ENCODE measurements at places on chromosomes 13 and 19.

DNA sequence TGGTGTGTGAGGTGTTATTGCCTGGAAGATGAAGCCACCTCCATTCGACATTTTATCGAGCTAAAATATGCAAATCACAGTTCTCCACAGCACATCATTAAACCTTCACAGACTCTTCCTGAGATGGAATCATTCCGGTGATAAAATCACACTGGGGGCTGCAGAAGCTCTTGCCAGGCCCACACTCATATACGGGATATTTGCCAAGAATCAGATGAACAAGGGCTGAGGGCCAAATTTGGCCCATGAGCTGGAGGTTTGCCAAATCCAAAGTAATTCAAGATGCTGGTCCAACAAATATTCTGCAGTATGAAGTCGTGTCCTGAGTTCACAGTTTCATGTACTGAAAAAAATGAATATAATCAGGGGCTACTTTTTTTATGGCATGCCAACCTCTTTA is 16.7 kb upstream of the RXFP2 start:
- DNase-seq, result no peak

- DNase-seq, result no peak
These were observed 501 bp downstream of the APLP1 start for GRCh38 chr19:35868823-35869326.

DNA sequence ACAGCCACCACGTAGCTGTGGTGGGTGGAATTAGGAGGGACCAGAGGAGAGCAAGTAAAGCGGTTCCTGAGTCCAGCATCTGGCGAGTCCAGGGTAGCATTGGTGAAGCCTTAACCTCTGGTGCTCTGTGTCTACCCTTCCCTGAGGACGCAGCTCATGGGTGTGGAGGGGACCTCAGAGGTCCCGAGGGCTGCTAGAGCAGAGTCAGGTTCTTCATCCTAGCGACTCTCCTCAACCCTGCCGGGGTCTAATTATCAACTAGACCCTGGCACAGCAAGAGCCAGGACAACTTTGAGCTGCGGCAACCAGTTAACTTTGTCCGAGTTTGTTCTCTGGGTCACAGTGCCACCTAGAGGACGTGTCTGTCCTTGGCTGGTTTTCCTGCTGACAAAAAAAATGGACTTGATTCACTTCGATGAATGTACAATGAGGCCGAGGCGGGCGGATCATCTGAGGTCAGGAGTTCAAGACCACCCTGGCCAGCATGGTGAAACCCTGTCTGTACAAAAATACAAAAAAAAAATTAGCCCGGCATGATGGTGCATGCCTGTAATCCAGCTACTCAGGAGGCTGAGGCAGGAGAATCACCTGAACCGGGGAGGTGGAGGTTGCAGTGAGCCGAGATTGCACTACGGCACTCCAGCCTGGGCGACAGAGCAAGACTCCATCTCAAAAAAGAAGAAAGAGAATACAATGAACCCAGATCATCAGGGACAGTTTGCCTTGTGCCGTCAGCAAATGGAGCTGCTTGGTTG is 25.0 kb downstream of the TSSK6 start:
- peak; percentile 88 for DNase-seq

DNA sequence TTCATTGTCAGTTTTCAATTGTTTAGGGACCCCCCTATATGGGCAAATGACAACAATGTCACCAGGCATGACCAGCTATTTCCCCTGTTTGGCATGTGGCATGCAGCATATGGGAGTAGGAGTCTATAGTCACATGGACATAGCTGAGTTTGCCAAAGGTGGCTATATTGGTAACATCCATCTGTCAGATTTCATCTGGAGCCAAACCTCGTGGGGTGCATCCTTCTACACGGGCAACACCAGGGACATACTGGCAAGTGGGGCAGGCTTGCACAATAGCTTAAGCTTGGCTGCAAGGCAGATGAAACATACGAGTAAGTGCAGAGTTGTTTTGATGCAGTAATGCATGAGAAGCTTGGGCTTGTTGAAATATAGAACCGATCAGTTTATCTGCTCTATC is 24.5 kb upstream of the ZNF816 start:
- DNase-seq, result no peak

- DNase-seq, result no peak
These were observed 122.3 kb downstream of the RFC3 start for GRCh38 chr13:33940256-33940655.

DNA sequence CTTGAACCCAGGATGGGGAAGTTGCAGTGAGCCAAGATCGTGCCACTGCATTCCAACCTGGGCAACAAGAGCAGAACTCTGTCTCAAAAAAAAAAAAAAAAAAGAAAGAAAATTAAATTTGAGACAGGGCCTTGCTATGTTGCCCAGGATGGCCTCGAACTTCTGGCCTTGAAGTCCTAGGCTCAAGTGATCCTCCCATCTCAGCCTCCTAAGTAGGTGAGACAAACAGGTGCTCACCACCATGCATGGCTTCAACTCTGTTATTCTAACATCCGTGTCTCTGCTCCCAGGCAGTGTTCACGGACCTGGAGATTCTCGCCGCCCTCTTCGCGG is 40.3 kb downstream of the PDE4A start:
- no peak for DNase-seq

GRCh38 chr13:110334841-110335490 is 27.9 kb downstream of the COL4A2 start:
- DNase-seq, result no peak

GRCh38 chr13:97810152-97810551 is 143.3 kb upstream of the IPO5 start:
- no peak for DNase-seq

DNA sequence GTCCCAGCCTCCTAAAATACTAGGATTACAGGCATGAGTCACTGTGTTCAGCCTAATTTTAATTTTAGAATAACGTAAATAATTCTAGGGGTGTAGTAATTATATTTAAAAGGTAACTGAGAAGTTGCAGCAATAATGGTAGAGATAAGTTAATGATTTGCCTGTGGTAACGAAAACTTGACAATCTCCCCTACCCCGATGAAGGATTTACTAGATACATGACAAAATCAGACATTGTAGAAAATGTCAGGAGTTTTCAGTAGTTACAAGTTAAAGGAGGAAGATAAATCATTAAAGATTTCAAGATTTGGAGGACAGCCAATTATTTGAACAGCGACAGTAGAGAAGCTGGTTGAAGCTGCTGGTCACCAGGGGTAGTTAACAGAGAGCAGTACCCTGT is 652.2 kb upstream of the PCDH20 start:
- no peak for DNase-seq

- DNase-seq, result no peak
These were observed 37.3 kb downstream of the ITGBL1 start for GRCh38 chr13:101489643-101490405.

GRCh38 chr13:93254775-93255174 is 28.2 kb downstream of the GPC6 start:
- no peak for DNase-seq

GRCh38 chr13:40591091-40591490 is 75.3 kb downstream of the FOXO1 start:
- no peak for DNase-seq

- DNase-seq, result no peak
These were observed 32.5 kb upstream of the TFDP1 start for GRCh38 chr13:113552079-113552478.

DNA sequence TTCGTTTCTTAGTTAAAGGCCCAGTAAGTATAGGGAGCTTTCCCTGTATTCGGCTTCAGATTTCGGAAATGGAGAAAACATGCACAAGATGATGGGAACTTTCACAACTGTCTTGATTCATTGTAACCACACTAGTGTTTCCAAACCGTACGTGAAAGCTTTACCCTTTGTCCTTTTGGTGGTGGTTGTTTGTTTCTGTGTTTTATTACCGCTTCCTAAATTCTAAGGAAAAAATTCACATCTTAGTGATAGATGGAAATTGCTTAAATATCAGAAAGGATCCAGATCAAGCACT is 504 bp upstream of the VWA8 start:
- DNase-seq, result no peak

DNA sequence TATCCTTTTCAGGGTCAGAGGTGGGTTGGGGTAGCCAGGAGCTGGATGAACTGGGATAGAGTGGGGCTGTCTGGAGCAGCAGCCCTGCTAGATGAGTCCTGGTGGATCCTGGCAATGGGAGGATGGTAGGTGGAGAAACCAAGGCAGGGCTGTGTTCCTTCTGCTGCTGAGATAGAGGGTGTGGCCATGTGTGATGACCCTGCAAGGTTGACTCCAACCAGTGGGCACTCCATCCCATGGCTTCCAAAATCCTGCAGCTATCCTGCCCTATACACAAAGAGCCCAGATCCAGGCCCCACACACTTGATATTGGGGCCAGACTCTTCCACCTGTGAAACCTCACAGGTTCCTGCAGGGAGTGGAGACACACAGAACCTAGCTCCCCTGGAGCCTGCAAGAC is 2.4 kb upstream of the ZNF446 start:
- no peak for DNase-seq

DNA sequence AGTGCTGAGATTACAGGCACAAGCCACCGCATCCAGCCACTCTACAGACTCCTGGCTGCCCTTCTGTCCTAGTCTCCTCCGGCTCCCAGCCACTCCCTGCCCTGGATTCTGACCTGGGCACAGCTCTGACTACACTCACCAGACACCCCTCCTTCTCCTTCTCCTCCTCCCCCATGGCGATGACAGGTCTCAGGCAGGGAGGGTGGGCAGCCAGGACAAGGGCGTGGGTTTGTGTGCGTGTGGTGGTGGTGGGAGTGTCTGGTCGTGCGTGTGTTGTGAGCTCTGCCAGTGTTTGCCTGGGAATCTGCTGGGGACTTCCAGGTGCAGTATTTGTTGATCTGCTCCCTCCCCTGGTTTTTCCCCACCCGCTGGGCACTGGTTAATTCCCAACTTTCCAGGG is 3.0 kb upstream of the NCCRP1 start:
- DNase-seq, result no peak

GRCh38 chr19:13842291-13843103 is 34.4 kb upstream of the NANOS3 start:
- DNase-seq, result peak; percentile 68

GRCh38 chr19:41606215-41606837 is 20.5 kb downstream of the CEACAM4 start:
- no peak for DNase-seq

GRCh38 chr13:98584668-98585397 is 7.9 kb upstream of the STK24 start:
- no peak for DNase-seq

DNA sequence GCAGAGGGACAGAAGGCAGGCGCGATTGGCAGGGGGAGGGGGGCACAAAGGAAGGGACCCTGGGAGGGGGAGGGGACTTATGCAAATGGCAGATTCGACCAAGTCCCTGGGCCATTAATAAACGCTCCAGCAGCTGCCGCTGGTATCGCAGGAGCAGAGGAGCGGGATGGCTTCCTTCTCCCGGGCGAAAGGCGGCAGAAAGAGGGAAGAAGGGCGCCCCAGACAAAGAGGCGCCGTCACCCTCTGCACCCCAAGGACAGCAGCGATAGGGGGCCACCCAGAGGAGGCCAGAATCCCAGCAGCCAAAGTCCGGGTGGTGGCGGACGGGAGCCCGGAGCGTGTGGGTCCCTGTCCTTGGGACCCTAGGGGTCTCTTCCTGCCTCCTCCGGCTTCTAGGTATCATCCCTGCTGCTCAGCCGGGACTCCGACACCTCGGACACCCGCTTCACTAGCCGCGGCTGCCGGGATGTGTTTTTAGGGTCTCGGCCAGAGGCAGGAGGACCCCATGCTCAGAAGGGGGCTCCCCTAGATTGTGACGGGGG is 1.9 kb downstream of the PTPRS start:
- no peak for DNase-seq

DNA sequence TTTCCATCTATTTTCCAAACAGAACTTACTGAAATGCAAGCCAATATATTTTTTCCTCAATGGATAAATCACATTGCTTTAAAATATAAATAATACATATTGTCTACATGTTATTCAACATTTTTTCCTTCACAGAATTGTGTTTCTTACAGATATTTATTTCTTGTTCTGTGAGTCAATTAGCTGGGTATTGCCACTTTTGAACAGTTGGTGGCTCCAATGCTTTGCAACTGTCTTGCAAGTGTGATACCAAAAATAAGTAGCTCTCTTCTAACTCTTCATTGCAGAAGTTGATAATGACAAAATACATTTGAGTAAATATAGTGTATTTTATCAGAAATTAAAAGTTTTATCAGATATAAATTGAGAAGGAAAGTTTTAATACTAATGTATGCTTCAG is 17.1 kb upstream of the GPC5 start:
- DNase-seq, result no peak

- peak; percentile 95 for DNase-seq
These were observed 11.0 kb downstream of the MOB3A start for GRCh38 chr19:2084993-2085720.

GRCh38 chr19:4415352-4415751 is 12.9 kb downstream of the CHAF1A start:
- DNase-seq, result no peak

DNA sequence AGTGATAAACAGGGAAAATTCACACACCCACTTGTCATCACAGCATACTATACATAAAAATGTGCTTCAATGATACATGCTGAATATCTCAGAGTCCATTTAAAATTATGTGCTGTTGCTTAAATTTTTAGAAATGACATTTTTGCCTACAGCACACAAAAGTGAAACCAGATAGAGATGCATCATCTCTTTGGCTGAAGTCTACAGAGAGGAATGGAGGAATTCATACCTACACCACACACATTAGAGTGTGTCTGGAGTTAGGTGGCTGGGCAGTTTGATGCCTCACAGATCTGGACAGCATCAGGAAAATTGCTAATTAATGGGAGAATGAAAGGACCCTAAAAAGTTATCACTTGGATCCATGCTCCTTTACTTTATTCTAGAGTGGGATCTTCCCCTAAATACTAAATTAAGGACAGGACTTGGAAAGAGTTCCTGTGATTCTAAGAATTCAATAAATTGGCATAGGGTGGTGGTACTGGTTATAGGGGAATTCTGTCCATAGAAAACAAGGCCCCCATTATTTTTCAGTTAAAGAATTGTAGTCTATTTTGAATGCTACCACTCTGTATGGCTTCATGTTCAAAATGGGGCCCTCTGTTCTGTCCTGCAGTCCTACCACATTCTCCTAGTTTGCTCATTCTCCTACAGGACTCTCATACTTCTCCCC is 41.3 kb downstream of the RCBTB2 start:
- no peak for DNase-seq

- peak; percentile 50 for DNase-seq
These were observed 50.1 kb downstream of the CEP89 start for GRCh38 chr19:32921624-32922023.

GRCh38 chr13:94198681-94199080 is 280.8 kb downstream of the DCT start:
- no peak for DNase-seq
